ENCODE measurements at places on chromosomes 11 and 22.

GRCh38 chr11:69931994-69932910 is 113.0 kb upstream of the FGF3 start:
- no peak for DNase-seq

DNA sequence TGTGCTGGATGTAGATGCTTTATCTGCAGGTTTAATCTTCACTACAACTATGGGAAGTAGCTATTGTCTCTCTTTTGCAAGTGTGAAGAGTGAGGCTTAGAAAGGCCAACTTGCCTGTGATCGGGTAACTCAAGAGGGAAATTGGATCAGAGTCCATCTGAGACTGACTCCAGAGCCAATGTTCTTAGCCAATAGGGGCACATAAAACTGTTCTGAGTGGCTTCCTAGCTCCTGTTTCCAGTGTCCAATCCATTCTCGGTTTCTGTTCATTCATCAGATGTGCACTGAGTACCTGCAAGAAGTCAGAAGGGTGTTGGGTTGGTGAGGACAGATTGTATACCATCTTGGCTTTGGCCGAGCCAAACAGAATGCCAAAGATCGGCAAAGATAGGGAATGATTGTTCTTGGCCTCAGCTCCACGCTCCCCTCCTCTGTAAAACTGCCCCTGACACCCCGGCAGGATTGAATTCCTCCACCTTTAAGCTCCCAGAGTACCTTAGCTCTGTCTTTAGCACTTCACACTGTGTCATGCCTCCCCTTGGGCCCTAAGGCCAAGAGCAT is 100.0 kb downstream of the PTPRJ start:
- no peak for DNase-seq

- DNase-seq: no peak
Observed at GRCh38 chr11:2586087-2586792, 113.6 kb downstream of the KCNQ1OT1 start.

- DNase-seq: no peak
Observed at GRCh38 chr11:15107730-15108515, 6.8 kb upstream of the INSC start.

DNA sequence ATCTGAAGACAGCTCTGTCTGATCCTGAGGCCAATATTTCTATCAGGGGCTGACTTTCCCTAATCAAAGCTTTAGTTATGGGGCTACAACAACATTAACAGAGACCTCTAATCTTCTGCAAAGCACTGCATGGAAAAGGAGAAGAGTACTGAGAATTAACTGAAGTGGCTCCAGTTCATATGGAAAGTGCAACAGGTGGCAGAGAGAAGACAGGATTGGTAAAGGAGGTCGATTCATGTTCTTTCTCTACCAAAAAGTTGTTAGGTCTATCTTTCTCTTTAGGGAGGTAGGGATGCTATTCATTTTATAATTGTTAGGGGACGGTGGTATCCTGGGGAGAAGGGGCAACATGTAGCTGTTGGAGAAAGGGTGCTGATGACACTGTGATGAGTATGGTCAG is 232.7 kb upstream of the NARS2 start:
- no peak for DNase-seq

- DNase-seq: no peak
Observed at GRCh38 chr11:106917973-106918372, 100.3 kb downstream of the GUCY1A2 start.

DNA sequence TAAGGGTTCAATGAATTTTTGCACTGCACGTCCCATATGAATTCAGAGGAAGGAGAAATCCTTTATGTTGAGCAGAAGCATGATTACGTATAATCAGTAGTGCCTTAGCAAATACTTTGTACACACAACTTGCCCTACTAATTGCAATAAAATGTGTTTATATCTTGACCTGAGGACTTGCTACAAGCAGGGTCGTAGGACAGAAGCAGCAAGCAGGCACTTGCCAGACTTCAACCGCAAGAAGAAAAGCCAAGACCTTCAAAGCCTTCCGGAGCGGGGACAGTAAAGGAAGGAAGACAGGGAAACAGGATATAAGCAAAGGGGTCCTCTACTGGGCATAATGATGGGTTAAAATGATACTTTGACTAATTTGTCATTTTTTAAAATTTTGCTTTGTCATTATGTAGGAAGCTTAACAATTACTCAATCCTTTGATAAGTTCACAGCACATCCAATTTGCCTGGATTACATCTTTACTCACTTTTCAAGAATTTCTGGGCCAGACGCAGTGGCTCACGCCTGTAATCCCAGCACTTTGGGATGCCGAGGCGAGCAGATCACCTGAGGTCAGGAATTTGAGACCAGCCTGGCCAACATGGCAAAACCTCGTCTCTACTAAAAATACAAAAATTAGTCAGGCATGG is 23.2 kb upstream of the UBASH3B start:
- no peak for DNase-seq

DNA sequence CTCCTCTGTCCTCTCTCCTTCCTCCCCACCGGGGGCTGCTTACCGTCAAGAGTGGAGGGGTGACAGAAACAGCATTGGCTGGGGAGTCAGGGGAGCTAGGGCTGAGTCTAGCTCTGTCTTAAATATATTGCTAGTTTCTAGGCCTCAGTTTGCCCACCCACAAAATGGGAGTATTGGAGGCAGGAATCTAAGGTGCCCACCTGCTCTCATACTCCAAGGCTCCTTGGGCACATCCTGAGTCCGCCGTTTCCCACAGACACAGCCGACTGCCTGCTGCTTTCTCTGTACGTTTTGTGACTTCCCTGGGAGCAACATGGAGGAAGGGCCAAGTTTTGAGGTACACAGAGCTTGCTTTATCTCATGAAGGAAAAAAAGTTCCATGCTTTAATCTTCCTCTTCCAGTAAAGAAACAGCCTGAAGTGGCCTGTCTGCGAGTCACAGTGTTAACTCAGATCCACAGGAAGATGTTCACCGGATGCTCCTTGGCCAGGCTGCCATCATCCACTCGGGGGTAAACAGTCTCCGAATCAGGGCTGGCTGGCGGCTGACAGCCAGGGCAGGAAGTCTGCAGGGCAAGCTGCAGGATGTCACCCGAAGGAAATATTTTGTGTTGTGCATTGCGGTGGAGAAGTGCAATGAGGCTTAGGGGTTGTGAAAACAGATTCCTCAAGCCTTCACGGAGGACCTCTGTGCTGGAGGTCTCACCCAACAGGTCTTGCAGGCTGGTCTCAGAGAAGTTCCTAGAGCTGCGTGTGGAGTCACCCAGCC is 11.0 kb upstream of the CERK start:
- no peak for DNase-seq

DNA sequence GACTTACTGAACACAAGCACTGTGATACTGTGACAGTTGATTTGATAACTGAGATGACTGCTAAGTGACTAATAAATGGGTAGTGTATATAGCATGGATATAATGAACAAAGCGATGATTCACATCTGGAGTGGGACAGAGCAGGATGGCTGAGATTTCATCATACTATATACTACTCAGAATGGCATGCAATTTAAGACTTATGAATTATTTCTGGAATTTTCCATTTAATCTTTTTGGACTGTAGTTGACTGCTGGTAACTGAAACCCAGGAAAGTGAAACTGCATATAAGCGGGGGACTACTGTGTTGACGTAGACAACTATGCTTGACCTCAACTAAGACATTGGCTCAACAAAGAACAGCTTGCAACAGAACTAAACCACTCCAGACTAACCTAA is 20.0 kb upstream of the NUCB2 start:
- DNase-seq: no peak

DNA sequence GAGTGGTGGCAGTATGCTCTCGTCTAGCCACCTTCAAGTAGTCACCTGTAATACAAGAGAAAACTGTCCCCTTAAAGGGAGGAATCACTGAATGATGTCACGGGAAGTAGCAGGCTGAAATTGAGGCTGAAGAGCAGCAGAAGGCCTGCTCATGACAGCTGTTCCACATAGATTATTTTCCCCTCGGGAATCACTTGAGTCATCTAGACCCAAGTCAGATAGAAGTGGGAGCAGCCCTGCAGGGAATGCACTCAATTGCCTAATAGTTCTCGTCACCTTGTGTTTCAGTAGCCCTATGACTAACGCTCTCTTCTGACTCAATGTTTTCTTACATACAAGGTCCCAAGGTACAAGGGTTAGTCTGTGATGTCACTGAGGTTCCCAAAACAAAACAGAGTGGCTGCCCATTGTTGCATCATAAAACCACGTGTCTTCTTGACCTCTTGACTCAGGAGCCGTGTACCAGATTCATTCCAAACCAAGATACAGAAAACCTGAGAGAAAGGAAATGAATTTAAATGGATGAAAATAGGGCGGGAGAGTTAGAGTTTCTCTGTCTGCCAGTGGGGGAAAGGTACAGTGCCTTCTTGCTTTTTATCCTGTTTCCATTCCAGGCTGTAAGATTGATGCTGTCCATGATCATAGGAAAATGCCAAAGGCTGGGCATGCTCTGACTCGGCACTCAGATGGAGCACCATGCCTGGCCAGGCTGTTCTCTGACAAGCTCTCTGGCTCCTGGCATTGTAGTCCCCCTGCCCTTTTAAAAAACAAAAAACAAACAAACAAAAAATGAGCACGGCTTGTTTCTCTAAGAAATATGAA is 21.6 kb upstream of the C11orf96 start:
- DNase-seq: no peak

GRCh38 chr11:13228572-13228971 is 49.0 kb upstream of the BMAL1 start:
- DNase-seq: no peak

- DNase-seq: no peak
Observed at GRCh38 chr11:67055812-67056211, 835 bp upstream of the RHOD start.

- DNase-seq: no peak
Observed at GRCh38 chr22:48750282-48750681, 1077.4 kb downstream of the BRD1 start.

DNA sequence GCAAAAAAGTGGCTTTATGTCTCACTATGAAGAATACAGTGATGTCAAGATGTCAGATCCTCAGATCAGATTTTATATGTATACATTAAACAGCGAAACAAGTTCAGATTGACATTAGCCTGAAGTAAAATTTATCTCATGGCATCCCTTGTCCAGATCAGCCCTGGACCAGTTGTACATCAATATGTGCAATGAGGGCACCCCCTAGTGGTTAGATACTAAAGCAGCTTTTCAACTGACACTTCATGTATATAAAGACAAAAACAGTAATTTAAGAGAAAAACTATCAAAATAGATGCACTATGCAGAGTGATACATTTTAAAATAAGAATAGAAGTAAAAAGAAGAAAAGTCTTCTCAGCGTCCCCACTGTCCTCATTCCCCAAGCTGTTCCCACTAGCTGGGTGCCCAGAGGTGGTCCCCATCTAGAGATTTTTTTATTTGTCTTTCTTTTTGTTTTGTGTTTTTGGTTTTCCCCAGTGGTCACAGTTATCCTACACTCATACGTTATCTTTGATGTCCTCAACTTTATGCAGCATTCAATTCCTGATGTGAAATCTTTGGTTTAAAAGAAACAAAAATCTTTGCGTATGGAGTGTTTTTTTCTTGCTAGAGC is 2193.4 kb upstream of the RAG2 start:
- DNase-seq: no peak

GRCh38 chr22:50738649-50739227 is 734 bp downstream of the ACR start:
- DNase-seq: no peak

DNA sequence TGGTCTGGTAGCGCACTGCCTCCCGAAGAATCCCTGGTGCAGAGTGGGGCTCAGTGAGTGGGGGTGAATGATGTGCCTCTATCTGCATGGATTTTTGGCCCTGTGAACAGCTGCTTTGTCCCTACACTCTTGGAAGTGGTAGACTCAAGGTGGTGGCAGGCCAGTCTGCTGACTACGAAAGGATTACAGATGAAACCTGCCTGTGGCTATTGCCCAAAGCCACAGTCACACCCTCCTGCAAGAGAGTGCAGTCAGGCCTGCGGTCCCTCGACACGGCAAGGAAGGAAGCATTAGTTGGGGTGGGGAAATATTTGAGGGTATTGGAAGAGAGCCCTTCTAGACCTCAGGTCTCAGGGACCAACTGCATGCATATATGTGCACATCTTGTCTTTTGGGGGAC is 63.7 kb downstream of the DSCAML1 start:
- no peak for DNase-seq

GRCh38 chr11:16784097-16784496 is 45.6 kb downstream of the C11orf58 start:
- no peak for DNase-seq

DNA sequence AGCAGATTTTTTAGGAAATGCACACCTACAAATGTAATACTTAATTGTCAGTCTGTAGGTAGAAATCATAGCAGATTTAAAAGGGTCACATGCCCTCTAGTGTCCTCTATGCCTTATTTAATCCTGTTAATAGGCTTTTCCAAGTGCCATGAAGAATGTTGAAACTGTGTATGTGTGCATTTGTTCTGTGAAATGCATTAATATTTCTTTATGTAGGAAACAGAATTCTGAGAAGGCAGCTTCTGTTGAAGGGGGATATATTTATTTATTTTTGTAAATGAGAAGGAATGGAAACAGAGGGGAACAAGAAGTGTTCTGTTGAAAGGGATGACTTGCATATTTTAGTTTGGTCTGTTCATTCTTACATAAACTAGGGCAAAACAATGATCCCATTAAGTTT is 51.0 kb downstream of the SVIP start:
- no peak for DNase-seq

DNA sequence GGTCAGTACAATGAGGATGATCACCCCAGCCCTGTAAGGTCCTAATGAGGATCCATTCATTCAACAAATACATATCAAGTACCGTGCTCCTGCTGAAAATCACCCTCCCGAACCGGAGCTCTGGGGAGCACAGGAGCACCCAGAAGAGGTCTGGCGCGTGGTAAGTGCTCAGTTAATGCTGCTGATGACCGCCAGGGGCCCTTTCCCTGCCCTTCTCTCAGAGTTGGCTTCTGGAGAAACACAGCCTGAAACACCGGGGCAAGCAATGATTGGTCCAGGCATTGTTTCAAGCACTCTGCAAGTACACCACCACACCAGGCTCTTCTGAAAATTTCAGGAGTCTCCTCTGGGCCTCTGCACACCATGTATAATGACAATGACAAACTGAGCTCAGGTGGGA is 3.8 kb upstream of the CCDC86 start:
- DNase-seq: no peak

DNA sequence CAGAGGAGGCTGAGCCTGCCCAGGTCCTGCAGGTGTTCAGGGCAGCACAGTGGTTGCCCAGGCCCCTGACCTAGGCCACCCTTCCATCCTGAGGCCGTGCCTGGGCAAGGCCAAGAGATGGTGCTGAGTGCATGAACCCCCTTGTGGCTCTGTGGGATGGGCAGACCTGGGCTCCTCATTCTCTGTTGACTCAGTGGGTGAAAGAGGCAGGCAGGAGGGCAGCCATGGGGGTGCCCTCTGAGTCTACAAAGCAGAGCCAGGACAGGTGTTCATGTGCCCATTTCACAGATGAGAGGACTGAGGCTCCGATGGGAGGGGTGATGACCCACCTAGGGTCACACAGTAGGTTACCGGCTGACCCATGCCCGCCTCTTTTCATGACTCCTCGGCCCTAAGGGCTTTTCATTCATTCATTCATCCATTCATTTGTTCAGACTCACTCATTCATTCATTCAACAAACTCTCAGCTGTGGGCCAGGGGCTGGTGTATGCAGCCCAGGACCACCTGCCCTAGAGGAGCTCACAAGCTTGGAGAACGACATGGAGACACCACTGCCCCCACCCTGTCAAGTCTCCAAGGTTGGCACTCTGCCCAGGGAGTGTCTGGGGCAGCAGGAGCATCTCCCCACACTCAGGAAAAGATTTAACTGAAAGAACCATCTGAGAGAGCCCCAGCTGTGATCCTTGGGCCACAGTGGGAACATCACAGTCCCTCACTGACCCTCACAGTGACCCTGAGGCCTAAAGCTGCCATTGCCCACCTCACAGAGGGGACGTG is 40.5 kb downstream of the IGLL5 start:
- no peak for DNase-seq

- DNase-seq: no peak
Observed at GRCh38 chr22:50303848-50304527, 3.5 kb downstream of the PLXNB2 start.
